Heart left ventricle (tissue), 16 donors: ENCODE measurements at places on chromosomes 11 and 22. TPM values are rescaled to one million over a fixed set of nuclear protein-coding genes. Genes with fewer than 3 reads are reported as not detected.

Gene LUZP2
- total RNA-seq = 0.16 TPM

Gene PARVG
- total RNA-seq = 1.2 TPM

Gene RFPL2
- total RNA-seq = not detected

Gene KCNJ1
- total RNA-seq = 0.38 TPM

Gene TMPRSS6
- total RNA-seq = 0.91 TPM

DNA sequence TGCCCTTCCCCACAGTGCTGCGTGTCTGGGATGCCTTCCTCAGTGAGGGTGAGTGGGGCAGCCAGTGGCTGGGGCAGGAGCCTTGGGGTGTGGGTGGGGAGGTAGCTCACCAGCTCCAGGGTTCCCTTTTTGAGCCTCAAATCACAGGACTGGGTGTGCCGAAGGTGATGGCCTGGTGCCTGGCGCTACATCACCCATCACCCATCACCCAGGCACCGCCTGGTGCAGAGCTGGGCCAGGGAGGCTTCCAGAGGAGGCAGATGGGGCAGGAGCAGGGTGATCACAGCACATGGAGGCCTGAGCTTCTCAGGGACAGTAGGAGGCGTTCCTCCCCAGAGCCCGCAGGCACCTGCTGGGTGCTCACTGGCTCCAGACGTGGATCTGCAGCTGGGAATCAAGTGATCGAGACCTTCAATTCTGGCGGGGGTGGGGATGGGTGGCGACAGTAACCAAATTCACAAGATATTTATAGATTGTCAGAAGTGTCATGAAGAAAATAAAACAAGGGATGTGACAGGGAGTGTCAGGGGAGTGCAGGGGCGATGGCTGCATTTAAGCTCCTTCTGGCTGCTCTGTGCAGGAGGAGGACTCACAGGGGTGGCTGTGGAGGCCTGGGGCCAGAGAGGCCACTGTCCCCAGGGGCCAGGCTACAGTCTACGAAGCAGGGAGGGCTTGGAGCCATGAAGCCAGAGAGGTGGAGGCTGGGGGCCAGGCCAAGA, 3.2 kb downstream of the TBC1D10C start:
- no peak overlapping the region for H3K4me3 ChIP-seq
- peaks cover 4% of the 10 kb centered on the region for H3K4me1 ChIP-seq
- DNase-seq = no peak
- no peaks in the 10 kb centered on the region for H3K36me3 ChIP-seq
- peaks cover 34% of the 10 kb centered on the region for H3K27me3 ChIP-seq
- H3K27ac ChIP-seq = no peak overlapping the region

DNA sequence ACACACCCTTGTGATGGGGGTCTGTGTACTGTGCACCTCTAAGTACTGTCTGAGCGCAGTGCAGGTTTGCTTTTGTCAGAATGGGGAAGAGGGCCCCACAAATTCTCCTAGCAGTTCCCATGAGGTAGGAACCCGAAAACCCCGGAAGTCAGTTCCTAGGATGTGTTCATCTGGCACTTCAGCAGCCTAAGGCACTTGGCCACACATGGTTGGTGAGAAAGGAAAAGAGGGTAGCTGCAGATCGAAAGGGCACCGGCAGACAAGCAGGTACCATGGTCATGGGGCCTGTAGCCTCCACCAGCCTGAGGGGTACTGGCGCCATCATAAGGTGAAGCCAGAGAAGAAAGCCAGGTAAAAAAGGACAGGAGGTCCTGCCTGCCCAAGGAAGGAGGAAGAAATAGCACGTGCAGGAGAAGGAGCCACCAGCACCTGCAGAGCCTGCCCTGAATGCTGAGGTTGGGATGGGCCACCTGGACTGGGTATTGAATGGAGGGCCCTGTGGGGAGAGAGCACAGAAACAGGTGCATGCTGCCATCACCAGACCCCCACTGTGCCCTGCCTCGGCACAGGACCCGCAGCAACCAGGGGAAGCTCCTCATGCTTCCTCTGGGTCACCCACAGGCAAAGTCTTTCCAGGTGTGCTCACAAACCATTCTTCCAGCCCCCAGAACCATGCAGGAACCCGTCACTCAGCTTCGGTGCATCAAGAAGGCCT, 8.1 kb upstream of the CASTOR1 start:
- H3K36me3 ChIP-seq = peaks cover 93% of the 10 kb centered on the region
- no peak overlapping the region for H3K4me3 ChIP-seq
- DNase-seq = no peak
- peaks cover 35% of the 10 kb centered on the region for H3K4me1 ChIP-seq
- H3K27ac ChIP-seq = no peak overlapping the region

- H3K4me1 ChIP-seq = peaks cover 65% of the 10 kb centered on the region
- no peak for DNase-seq
- H3K27ac ChIP-seq = no peak overlapping the region
- no peaks in the 10 kb centered on the region for H3K36me3 ChIP-seq
- H3K27me3 ChIP-seq = no peaks in the 10 kb centered on the region
Measured at GRCh38 chr22:37192204-37192603, 4.2 kb upstream of the C1QTNF6 start.

GRCh38 chr11:31236143-31236542, 133.4 kb downstream of the DCDC1 start:
- H3K27me3 ChIP-seq = no peaks in the 10 kb centered on the region
- no peak overlapping the region for H3K4me3 ChIP-seq
- no peaks in the 10 kb centered on the region for H3K36me3 ChIP-seq
- H3K27ac ChIP-seq = no peak overlapping the region
- no peaks in the 10 kb centered on the region for H3K4me1 ChIP-seq

DNA sequence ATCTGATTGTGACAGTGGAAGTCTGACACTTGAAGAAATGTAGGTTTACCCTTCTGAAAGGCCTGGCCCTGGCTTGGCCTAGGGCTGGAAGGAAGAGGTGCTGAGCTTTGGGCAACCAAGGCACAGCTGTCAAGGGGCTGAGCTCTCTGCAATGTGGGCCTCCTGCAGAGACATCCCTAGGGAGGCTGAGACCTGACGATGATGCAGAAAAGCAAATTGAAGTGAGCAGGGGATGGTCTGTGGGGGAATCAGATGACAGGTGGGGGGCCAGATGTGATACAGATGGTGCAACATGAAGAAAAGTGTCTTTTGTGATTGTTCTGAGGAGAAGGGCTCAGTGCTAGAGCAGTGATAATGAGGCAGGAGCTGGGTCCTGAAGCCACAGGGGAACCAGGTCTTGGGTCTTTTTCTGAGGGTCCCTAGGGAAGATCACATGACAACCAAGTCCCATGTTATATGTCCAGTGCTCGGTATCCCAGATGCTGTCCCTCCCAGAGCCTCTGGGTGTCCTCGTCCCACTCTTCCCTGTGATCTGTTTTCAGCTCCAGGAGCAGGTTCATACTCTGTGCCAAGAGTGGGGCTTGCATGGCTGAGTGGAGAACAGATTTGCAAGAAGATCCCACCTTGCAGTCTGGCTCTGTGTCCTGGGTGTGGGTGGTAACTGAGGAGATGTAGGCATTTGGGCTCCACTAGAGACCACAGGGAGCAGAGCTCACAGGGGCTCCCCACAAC, 79.9 kb upstream of the VPREB1 start:
- no peak for DNase-seq
- H3K36me3 ChIP-seq = no peaks in the 10 kb centered on the region
- H3K4me3 ChIP-seq = no peak overlapping the region
- H3K27me3 ChIP-seq = peaks cover 38% of the 10 kb centered on the region
- H3K4me1 ChIP-seq = no peaks in the 10 kb centered on the region
- no peak overlapping the region for H3K27ac ChIP-seq

DNA sequence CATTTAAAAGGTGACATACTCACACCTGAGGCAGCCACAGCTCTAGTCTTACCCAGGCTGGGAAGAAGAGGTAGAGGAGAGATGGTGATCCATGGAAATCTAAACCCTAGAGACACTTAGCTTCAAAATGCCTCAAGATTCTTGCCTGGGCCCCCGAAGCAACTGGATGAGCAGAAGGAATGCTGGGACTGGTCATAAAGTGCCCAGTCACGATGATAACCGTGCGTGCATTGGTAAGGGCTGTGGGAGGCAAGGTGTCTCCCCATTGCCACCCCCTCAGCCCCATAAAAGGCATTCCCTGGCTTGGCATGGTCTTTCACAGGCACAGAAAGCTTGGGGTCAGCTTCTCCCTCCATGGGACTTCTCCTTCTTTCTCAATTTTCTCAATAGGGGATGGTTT, 144.5 kb downstream of the DSCAML1 start:
- no peaks in the 10 kb centered on the region for H3K36me3 ChIP-seq
- no peak overlapping the region for H3K4me3 ChIP-seq
- no peak for DNase-seq
- no peaks in the 10 kb centered on the region for H3K4me1 ChIP-seq
- no peaks in the 10 kb centered on the region for H3K27me3 ChIP-seq

DNA sequence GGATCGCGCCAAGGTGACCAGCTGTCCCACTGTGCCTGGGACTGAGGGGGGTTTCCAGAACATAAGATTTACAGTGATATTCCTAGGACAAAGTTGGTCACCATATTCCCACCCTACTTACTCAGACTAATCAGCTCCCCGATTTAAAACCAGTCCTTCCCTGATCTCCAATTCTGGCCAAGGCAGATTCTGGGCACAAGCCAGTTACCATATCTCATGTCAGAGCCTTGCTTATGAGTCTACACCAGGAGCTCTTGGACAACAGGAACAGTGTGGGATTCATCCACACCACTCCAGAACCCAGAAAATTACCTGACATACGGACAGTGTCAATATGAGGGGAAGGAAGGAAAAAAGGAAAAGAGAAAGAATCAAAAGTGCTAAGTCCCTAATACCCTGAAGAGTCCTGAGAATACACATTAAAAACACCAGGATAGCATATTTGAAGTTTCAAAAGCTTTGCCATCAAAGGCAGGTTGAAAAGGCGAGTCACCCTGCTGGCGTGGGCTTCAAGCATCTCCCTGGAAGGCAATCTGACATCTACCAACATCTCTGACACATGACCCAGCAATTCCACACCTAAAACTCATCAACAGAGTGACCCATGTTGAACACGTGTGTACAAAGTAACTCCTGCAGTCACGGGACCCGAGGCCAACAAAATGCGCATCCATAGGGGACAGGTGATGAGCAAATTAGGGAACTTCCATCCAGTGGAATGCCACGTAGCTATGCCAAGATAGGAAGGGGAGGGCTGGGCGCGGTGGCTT, 8.0 kb upstream of the IL2RB start:
- no peak overlapping the region for H3K4me3 ChIP-seq
- H3K4me1 ChIP-seq = no peaks in the 10 kb centered on the region
- peaks cover 2% of the 10 kb centered on the region for H3K27me3 ChIP-seq
- H3K36me3 ChIP-seq = no peaks in the 10 kb centered on the region
- no peak overlapping the region for H3K27ac ChIP-seq

GRCh38 chr11:78380615-78381051, 37.0 kb downstream of the GAB2 start:
- no peak overlapping the region for H3K27ac ChIP-seq
- H3K4me1 ChIP-seq = peaks cover 28% of the 10 kb centered on the region
- no peak overlapping the region for H3K4me3 ChIP-seq
- no peaks in the 10 kb centered on the region for H3K36me3 ChIP-seq
- no peak for DNase-seq
- H3K27me3 ChIP-seq = no peaks in the 10 kb centered on the region

DNA sequence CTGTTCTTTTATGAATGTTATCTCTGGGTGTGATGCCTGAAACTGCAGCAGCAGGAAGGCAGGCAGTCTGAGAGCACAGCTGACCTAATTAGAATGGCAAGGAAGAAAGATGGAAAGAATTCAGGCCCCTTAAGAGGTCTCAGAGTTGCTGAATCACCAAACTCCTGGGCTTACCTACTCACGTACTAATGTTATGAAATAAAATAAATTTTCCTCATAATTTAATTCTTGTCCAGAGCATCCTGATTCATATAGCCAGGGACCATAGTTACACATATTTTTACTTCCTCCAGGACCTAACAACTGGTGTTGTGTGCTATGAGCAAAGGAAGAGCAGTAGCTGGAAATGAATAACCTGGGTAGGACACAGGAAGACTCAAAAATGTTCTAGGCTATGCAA, 41.9 kb downstream of the SNX19 start:
- peaks cover 8% of the 10 kb centered on the region for H3K4me1 ChIP-seq
- peak overlapping the region; percentile 67 for H3K27ac ChIP-seq
- H3K27me3 ChIP-seq = no peaks in the 10 kb centered on the region
- H3K4me3 ChIP-seq = no peak overlapping the region

Gene APOL4
- total RNA-seq = 3.1 TPM

DNA sequence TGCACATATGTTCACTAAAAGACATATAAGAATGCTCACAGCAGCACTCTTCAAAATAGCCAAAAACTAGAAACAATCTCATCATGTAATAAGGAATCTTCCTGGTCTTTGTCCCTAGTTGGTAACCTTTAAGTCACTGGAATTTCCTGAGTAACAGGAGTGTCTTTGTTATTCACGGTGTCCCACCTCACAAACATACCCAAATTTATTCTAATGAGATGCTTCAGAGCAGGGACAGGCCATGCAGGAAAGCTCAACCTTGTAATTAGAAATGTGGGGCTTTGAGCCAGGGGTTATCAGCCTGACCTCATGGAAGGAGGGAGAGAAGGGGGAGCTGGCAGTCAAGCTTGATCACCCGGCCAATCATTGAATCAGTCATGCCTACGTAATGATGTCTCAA, 40.3 kb upstream of the NFRKB start:
- DNase-seq = no peak
- no peak overlapping the region for H3K27ac ChIP-seq
- no peaks in the 10 kb centered on the region for H3K4me1 ChIP-seq
- H3K27me3 ChIP-seq = no peaks in the 10 kb centered on the region
- peaks cover 29% of the 10 kb centered on the region for H3K36me3 ChIP-seq

Gene RIBC2
- not detected for total RNA-seq

Gene GUCD1
- total RNA-seq = 487 TPM

Gene MISFA
- 8.9 TPM for total RNA-seq

DNA sequence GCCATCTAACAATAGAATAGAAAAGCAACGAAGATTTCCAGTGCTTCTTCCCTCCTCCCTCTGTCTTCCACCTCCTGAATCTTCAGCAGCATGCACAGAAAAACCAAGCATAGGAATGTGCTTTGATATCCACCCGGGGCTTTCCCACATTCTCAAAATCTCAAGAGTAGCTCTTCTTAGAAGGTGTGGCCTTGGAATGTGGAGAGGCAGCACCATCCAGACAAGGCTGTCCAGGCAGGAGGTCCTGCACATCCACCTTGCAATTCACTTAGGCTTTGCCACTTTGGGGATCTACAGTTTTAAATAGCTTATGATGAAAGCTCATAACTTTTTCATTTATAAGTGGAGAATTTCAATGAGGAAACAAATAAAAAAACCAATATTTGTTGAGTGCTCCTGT, 72.9 kb downstream of the KIRREL3 start:
- DNase-seq = no peak
- H3K27ac ChIP-seq = no peak overlapping the region
- H3K4me1 ChIP-seq = no peaks in the 10 kb centered on the region
- H3K36me3 ChIP-seq = no peaks in the 10 kb centered on the region
- no peaks in the 10 kb centered on the region for H3K27me3 ChIP-seq

DNA sequence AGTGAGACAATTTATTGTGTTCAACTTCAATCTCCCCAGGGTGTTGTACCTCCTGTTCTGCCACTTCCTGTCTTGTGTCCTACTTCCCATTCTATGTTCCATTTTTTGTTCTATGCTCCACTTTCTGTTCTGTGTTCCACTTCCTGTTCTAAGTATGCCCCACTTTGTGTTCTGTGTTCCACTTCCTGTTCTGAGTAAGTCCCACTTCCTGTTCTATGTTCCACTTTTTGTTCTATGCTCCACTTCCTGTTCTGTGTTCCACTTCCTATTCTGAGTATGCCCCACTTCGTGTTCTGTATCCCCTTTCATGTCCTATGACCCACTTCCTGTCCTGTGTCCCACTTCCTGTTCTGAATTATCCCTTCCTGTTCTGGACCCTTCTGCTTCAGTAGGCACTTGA, 732.7 kb downstream of the TBC1D22A start:
- no peaks in the 10 kb centered on the region for H3K4me1 ChIP-seq
- H3K27ac ChIP-seq = no peak overlapping the region

- H3K27ac ChIP-seq = no peak overlapping the region
- no peak for DNase-seq
- no peaks in the 10 kb centered on the region for H3K27me3 ChIP-seq
- H3K4me1 ChIP-seq = peaks cover 14% of the 10 kb centered on the region
- H3K36me3 ChIP-seq = no peaks in the 10 kb centered on the region
Measured at GRCh38 chr11:44875037-44875436, 75.6 kb downstream of the TP53I11 start.
